Activated T-helper 2 cell treated with anti-CD3 and anti-CD28 coated beads, Interferon-gamma antibody, Interleukin-2, Interleukin-4, amounts not matched to agents 10 μg/mL and 5 μg/mL and 100 μg/mL, durations not matched to agents 14 hours and 24 hours and 36 hours (primary cell): ENCODE measurements at places on chromosomes 16 and 17. TPM values are rescaled to one million over a fixed set of nuclear protein-coding genes. Genes with fewer than 3 reads are reported as not detected.

The TBC1D3H gene
- total RNA-seq = not detected in 2 replicates

- no peak for DNase-seq
These were observed 42.6 kb upstream of the CLEC18B start for GRCh38 chr16:74463888-74464287.

- DNase-seq = no peak
These were observed 157.8 kb upstream of the FAM20A start for GRCh38 chr17:68759002-68759342.

The SLC16A11 gene
- 0.37 and 0.46 TPM in 2 replicates for total RNA-seq

The DHRS7C gene
- not detected in 2 replicates for total RNA-seq

- no peak for DNase-seq
These were observed 67.8 kb downstream of the GOSR1 start for GRCh38 chr17:30545024-30545423.

- DNase-seq = peak; percentile 6
These were observed 40.0 kb upstream of the RBFOX3 start for GRCh38 chr17:79650861-79651260.

DNA sequence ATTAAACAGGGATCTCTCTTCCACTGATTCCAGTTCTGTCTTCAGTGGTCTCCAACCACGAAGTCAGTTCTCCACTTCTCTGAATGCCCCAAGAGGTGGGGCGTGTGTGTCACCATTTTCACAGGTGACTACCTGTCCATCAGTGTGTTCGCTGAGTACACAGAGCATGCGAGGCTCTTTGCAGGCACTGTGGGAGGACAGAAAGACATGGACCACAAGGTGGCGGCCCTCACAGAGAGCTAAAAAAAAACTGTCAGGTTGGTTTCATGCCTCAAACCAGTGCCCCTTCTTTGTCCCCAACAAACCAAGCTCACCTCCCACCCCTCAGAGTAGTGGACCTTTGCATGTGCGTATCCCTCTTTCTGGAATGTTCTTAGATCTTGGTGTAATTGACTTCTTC is 13.8 kb downstream of the EMP2 start:
- no peak for DNase-seq

- DNase-seq = no peak
These were observed 74.5 kb downstream of the ZNF423 start for GRCh38 chr16:49781401-49781800.

DNA sequence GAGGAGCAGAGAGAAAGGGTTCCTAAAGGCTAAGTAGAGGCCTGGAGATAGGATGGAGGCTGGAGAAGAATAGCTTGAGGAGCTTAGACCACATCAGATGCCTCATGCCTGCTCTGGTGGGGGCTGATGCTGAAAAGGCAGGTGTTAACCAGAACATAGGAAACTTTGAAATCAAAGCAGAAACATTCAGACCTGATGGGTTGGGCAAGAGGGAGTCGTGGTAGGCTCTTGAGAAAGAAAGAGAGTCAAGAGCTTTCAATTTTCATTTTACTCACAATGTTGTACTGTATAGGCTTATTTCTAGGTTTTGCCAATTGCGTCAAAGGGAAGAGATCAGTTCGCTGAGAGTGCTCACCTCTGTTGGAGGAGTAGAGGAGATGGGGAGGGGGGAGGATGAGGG is 406.6 kb upstream of the SALL1 start:
- DNase-seq = no peak

The TPSB2 gene
- not detected in 2 replicates for total RNA-seq

The CACNG3 gene
- not detected in 2 replicates for total RNA-seq

DNA sequence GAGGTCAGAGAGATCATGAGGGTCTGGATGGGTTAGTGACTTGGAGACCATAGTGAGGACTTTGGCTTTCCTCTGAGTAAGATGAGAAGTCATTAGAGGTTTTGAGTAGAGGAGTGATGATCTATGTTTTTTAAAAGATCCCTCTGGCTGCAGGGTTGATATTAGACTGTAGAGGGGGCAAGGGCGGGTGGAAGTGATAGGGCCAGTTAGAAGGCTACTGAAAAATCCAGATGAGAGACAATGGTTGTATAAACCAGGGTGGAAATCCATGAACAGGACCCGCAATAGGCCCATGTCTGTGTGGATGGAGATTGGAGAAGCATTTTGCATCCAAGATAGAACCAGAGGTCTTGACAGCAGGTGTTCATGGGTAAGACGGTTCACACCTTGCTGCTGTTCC is 9.8 kb downstream of the ITGAL start:
- no peak for DNase-seq

- DNase-seq = peak; percentile 96
These were observed 753 bp upstream of the USP22 start for GRCh38 chr17:21043296-21044232.

DNA sequence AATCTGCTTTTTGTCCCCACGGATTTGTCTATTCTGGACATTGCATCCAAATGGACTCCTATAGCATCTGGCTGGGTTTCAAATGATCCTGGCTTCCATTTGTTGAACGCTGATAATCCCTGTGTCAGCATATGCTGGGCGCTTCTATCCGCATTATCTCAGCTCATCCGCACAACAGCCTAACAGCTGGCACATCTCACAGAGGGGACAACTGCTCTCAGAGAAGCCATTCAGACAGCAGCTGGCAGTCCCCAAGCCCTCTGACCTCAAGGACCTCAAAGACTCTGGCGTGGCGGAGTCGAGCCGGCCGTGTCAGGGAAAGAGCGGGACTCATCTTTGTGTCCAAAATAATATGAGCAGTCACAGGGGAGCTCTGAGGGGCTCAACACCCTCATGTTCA is 82.3 kb downstream of the NT5M start:
- DNase-seq = no peak

- DNase-seq = peak; percentile 62
These were observed 184.4 kb downstream of the MSI2 start for GRCh38 chr17:57440522-57441269.

GRCh38 chr16:48603647-48604376 is 6.2 kb downstream of the N4BP1 start:
- DNase-seq = no peak

DNA sequence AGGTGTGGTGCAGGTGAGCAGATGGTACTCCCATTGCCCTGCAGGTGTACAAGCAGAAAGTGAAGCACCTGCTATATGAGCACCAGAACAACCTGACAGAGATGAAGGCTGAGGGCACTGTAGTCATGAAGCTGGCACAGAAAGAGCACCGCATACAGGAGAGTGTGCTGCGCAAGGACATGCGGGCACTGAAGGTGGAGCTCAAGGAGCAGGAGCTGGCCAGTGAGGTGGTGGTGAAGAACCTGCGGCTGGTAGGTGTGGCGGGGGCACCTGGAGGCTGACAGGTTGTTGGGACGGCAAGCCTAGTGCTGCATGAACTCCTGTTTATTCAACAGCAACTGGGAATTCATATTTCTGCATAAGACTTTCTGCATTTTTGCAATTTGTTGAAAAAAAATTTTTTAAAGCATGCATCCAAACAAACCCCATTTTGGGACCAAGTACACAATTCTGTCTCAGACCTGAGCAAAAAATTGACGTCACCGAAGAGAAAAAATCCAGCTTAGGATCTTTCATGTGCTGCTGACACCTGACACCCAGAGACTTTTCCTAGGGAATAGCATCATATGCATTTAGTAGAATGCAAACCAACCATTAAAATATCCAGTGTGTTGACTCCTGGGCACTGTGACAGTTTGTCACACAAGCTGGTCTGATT is 13.5 kb upstream of the DBNDD1 start:
- no peak for DNase-seq

DNA sequence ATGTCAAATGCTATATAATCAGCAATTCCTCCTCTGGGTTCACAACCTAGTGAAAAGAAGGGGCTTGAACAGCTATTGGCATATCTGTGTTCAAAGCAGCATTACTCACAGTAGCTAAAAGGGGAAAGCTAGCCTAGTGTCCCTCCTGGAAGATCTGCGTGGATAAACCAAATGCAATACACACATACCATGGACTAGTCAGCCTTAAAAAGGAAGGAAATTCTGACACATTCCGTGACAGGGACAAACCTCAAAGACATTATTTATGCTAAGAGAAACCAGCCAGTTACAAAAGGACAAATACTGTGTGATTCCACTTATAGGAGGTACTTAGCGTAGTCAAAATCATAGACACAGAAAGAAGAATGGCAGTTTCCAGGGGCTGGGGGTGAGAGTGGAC is 90.1 kb downstream of the XYLT1 start:
- DNase-seq = no peak

- no peak for DNase-seq
These were observed 143.3 kb downstream of the PARN start for GRCh38 chr16:14486520-14487303.

The TOX3 gene
- not detected in 2 replicates for total RNA-seq

The ADAP2 gene
- total RNA-seq = 0.80 and 2.0 TPM in 2 replicates

GRCh38 chr16:12965274-12965804 is 63.9 kb downstream of the SHISA9 start:
- no peak for DNase-seq

GRCh38 chr16:66324815-66325515 is 41.5 kb upstream of the CDH5 start:
- no peak for DNase-seq

The UNC45B gene
- not detected in 2 replicates for total RNA-seq

DNA sequence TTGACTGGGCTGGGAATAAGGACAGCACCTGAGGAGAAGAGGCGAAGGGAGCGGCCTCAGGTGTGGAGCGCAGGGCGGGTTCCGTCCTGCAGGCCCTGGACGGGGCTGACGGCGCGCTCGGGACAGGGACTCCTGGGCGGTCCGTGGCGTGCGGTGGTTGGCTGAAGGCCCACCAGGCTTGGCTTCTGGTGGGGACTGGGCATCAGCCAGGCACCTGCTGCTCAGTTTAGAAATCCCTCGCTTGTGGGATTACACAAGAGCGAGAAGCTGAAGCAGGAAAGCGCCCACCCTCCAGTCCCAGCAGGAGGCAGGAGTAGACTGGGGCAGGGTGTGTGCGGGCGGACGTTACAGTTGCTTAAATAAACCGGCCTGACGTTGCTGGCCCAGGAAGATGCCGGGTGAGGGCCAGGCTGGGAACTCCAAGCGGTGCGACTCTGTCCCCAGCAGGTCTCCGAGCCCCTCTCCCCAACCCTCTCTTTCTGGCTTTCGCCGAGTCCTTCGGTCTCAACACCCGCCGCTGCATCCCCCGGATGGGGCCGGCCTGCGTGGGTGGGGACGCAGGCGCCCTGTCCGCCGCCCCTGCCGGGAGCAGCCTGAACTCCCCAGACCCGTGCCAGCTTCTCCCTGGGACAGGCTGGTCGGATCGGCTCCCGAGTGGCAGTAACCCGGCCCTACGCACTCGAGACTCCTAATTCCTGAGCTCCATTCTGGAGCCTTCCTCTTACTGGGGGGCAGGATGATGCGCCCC is 639 bp downstream of the MIF4GD start:
- DNase-seq = peak; percentile 60

DNA sequence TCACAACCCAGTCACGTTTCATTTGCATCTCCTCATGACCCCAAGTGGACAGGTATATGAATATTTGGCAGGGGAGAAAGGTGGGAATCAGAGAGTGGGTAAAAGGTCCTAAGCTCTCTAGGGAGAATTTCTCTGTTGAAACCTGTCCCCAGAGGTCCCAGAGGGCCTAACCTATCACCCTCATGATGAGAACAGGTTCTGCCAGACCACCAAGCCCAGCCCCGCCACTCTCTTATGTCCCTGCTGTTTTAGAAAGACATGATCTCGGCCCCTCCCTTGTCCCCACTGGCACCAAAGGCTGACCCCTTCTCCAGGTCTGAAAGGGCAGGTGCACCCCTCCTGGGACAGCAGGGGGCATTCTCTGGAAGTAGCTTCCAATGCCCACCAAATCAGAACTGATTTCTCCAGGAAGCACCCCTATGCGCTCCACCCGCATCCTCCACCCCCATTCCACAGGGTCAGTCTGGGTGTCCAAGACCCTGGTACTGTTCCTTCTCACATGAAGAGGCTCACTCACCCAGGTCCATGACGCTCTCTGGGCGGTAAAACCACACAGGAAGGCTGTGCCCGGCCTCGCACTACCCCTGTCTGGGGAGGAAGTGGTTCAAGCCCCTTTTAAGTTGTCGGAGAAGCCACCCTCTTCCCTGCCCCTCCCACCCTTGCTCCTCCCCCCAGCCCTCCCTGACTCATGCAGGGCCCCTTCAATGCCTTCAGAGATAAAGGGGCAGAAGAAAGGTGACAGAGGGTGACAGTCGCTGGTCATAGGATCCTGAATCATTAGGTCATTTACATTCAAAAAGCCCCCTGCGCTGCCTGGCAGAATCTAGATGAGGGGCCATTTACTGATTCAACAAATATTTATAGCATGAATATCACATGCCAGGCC is at the start of gene CCR7:
CCR7 (minus strand) TSS at position 590 of the 886 bp plus-strand sequence; CDS start at position 527, 63 bp downstream.
- peak; percentile 66 for DNase-seq

The ZNF500 gene
- 16.6 and 18.1 TPM in 2 replicates for total RNA-seq

- DNase-seq = no peak
These were observed 13.4 kb downstream of the GINS2 start for GRCh38 chr16:85675251-85675874.

- DNase-seq = no peak
These were observed 704 bp downstream of the ASIC2 start for GRCh38 chr17:33292201-33292980.

The KRT33A gene
- not detected in 2 replicates for total RNA-seq

DNA sequence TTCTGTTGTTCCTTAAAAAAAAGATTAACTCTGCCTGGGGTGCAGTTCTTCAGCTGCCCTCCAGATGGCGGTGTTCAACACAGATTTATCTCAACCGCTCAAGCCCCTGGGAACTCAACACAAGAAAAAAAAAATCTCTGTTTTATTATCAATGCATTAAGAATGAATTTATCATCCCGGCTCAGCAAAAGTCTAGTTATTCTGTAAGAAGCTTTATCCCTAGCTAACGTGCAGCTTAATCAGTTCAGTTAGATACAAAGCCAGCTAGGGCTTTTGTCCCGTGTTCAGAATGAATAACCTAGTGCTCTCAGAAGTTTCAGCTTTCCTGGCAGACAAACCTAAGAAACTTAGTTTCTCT is 475.9 kb upstream of the CCL2 start:
- peak; percentile 11 for DNase-seq

The VWA3A gene
- 0.07 and 0.11 TPM in 2 replicates for total RNA-seq

- no peak for DNase-seq
These were observed 11.1 kb downstream of the UBE2O start for GRCh38 chr17:76441686-76442340.

- no peak for DNase-seq
These were observed 28.4 kb downstream of the PLXDC1 start for GRCh38 chr17:39122991-39123390.

- DNase-seq = no peak
These were observed 424.6 kb upstream of the C16orf82 start for GRCh38 chr16:26642047-26642664.

The PYY gene
- total RNA-seq = 0.18 TPM in 1 of 2 replicates, not detected in the other

- DNase-seq = no peak
These were observed 58.1 kb upstream of the CRISPLD2 start for GRCh38 chr16:84761448-84762368.

The SLC16A5 gene
- 11.6 and 11.8 TPM in 2 replicates for total RNA-seq

- DNase-seq = no peak
These were observed 26.5 kb downstream of the SREBF1 start for GRCh38 chr17:17810084-17810894.

The RPL38 gene
- 1,248 and 1,338 TPM in 2 replicates for total RNA-seq

DNA sequence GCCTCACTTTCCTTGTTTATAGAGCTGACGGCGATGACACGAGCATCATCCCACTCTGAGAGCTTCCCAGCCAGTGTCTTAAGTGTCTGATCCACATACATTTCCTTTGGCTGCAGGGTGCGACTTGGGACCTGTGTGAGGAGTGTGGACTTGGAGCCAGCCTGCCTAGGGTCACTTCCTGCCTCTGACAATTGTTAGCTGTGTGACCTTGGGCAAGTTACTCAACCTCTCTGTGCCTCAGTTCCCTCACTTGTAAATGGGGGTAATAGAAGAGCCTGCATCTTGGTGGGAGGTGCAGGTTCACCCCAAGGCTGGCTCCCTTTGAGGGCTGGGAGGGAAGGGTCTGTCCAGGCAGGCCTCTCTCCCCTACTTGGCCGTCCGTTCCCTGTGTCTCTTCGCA is 27.4 kb upstream of the GSE1 start:
- DNase-seq = no peak
